ENCODE measurements at places on chromosomes 1 and 21.

DNA sequence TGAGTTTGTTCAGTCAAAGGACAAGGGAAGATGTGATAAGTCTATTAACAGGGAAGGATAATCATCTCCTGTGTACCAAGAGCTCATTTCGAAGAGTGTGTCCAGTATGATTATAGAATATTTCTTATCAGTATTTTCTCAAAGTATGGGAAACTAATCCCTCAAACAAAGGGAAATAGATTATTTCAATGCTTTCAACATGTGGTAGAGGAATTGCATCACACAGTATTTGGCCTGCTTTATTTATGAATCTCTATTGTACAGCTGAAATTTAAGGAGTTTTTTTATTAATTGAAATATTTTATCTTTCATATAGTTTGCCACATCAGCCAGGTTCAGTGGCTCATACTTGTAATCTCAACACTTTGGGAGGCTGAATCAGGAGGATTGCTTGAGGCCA lies 151.0 kb downstream of the CLEC20A start:
- no peak for DNase-seq

- DNase-seq, result peak; percentile 59
These were observed 741 bp downstream of the DUSP10 start for GRCh38 chr1:221740993-221741702.

DNA sequence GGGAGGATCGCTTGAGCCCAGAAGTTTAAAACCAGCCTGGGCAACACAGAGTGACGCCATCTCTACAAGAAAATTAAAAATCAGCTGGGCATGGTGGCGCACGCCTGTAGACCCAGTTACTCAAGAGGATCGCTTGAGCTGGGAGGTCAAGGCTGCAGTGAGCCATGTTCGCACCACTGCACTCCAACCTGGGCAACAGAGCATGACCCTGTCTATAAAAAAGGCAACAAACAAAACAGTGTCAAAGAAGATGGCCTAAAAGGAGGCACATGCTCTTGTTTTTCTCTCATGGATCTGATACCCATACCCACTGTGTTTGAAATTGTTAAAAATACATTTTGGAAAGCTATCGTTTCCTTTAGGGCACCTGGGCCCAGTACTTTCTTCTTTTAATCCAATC lies 191.7 kb downstream of the SLC45A1 start:
- DNase-seq, result no peak

DNA sequence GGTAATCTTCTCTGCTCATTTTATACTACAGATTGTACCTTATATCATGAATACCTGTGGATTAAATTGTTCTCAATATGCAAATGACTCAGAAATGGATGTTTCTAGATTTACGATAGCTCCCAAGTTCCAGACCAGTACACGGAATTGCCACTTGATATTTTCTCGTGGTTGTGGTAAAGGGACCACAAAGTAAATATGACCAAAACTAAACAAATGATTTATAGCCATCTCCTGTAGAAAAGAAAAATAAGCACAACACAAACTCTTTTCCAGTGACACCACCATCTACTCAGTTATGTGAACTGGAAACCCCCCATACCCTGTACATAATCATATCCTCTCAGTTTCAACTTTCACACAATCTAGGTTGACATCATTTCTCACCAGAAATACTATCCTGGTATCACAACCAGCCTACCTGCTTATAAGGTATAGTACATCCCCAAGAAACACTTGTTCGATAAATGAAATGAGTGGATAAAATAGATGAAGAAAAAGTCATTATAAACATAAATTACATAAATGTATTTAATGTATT lies 172.3 kb downstream of the ADGRL4 start:
- DNase-seq, result no peak

DNA sequence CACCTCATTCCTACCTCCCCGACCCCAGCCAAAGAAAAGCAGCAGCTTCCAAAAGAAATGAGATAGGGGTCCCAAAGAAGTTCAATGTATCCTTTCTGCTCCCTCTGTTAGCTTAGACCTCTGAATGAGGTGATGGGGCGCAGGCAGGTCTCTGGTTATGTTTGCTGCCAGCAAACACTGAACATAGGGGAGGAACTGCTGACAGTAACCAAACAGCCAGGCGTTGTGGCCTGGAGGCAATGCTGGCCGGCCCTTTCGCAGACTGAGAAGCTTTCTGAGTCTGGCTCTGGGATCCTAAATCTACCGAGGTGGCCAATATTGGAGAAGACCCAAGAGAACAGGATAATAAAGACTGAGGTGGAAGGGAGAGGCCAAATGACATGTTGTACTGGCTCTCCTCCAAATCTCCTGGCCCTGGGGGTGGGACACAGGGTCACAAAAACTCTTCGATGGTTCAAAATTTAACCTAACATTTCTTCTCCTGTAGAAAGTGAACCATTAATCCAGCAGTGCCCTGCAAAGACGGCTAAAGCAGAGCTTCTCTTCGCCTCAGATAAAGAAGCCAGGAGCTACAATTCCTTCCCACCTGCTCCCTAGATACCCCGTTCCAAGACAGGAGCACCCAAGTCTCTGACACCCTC lies 19.6 kb downstream of the SSR2 start:
- no peak for DNase-seq

- no peak for DNase-seq
These were observed 22.8 kb downstream of the ATP1B1 start for GRCh38 chr1:169129109-169129784.

DNA sequence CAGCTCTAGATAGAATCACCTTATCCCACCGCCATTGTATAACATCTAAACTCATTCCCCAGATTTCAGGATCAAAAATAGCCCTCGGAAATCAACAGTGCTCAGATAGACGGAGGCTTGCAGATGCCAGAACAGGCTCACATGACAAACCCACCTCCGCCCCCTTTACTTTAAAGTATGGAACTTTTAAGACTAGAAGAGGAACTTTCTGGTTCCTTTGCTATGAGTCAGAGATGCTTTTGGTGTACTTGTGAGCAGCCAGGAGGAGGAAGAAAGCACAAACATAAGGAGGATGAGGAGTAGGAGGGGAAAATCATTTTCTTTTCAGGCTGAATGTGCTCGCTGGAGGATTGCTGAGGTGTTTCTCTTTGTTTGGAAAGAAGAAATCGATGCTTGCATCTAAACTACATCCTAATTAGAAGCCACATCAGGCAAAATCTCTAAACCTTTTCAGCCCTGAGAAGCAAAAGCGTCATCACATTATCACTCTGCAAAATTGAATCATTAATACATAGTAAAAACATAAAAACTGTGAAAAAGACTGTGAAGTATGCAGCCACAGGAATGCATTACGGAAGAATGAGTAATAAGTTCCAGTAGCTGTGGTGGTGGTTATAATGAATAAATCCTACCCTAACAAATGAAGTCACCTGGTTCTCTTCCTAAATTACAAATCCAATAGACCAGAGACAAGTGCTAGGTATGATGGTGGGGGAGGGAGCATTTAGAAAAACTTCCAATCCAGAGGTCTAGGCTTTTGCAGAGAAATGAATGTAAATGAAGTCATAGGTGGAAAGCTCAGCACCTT lies 251.3 kb downstream of the KCNH1 start:
- no peak for DNase-seq

DNA sequence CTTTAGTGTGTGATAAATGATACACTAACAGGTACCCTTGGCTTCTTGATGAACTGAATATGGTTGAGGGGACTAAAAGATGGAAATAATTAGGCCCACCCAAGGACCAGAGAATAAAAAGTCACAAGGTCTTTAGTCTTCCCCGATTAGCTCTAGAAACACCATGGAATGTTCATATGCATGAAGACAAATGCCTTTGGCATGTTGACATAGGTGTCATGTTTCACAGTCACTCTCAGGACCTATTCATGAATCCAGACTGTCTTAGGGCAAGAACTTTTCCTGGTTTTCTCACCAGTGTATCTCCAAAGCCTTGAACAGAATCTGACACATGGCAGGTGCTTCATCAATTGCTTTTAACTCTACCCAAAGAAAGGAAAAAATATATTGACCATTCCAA lies 412.8 kb downstream of the AJAP1 start:
- DNase-seq, result no peak

GRCh38 chr1:239733995-239734394 lies 347.6 kb downstream of the CHRM3 start:
- DNase-seq, result no peak

- peak; percentile 52 for DNase-seq
These were observed 9.0 kb downstream of the TRAF5 start for GRCh38 chr1:211335522-211336157.

DNA sequence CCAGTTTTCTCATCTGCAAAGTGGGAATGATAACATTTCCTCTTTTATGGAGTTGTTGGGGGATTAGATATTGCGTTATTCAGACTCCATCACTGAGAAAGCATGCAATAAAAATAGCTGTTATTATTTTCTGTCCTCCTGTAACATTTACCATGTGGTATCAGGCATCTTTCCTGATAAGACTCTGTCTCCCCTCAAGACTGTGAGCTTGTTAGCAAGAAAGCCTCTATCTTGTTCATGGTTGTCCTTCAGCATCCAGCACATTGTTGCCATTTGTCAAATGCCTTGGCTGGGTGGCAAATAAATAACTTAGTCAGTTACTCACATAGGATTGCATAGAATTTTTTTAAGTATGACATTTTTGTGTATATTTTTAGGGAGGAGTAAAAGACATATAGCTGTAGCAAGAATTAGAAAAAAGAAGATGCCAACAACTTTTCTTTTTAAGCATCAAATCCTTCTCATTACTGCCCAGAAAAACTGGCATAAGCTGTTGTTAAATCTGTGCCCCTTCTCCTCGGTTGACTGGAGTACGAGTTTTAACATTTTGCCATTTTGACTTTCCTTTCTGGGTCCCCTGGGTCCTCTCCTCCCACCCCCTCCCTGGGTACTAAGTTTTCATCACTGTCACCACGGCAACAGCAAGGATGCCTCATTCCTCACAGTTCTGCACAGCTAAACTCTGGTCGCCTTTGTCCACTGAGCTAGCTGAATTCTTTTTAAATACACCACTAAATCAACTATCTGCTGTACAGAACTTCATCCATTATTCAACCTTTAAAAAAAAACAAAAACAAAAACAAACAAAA lies 1.0 kb upstream of the JAM2 start:
- no peak for DNase-seq

GRCh38 chr1:1758692-1759455 lies 19.4 kb downstream of the NADK start:
- no peak for DNase-seq

DNA sequence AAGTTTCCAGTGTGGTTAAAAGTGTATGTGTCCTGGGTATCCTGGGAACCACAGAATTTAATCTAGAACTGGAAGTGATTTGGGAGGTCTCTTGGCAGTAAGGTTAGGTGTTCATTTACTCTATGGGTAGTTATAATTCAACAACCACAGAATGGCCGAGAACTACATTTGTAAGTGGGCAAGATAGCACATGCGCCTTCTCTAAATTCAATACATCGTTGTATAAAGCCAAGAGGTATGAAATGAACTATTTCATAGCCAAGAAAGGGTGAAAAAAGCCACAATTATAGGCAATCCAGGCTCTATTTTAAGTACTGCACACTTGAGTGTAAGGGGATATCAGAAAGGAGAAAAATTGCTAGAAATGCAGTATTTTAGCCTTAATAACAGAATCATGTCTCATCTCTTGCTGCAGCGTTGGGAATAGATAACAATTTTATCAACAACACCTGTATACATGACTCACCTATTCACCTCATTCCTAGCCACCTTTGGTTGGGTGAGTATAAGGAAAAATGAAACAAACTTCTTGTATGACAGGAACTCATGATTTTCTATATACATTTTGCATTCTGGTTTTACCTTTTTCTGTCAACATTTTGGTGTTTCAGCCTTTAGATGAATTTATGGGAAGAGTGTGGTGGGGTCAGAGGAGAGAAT lies 4.5 kb downstream of the SDCCAG8 start:
- DNase-seq, result no peak

DNA sequence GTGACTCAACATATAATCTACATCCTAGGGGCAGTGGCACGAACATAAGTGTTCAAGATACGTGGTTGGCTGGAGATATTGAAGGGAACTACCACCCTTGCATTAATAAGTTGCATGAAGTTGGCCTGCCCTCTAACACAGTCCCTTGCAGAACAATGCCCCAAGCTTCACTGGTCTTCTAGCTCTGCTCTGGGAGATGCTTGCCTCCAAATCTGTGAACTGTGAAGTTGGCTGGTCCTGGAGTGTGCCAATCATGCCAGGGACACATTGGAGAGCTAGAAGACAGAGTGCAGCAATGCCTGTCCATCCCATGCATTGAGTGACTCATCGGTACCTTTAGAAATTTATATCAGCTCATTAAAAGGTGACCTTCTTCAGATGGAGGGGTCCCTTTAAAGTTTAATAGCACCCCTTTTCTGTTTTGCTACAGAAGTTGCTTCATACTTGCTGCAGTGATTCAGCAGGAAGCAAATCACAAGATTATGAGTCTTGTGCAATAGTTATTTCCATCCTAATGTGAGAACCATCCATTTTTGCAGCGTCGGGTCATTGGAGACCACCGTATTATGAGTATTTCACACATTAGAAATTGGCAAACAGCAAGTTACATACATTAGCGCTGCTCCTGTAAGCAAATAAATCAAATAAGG lies 55.2 kb upstream of the KAZN start:
- no peak for DNase-seq

DNA sequence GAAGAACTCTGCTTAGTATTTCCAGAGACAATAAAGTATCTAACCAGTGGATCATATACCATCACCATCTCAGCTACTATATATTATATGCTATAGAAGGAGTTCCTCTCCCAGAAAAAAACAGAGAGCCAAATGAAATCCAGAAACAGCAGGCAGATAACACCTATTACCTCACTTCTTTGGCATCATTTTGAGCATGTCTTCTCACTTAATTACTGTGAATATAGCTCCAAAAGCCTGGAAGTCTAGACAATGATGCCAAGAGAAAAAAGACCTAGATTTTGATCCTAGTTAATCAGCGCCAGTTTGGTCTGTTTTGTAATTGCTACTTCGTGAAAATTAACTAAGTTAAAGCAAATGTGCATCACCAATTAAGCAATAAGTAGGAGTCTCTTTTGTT lies 131.3 kb downstream of the EIF4G3 start:
- no peak for DNase-seq

DNA sequence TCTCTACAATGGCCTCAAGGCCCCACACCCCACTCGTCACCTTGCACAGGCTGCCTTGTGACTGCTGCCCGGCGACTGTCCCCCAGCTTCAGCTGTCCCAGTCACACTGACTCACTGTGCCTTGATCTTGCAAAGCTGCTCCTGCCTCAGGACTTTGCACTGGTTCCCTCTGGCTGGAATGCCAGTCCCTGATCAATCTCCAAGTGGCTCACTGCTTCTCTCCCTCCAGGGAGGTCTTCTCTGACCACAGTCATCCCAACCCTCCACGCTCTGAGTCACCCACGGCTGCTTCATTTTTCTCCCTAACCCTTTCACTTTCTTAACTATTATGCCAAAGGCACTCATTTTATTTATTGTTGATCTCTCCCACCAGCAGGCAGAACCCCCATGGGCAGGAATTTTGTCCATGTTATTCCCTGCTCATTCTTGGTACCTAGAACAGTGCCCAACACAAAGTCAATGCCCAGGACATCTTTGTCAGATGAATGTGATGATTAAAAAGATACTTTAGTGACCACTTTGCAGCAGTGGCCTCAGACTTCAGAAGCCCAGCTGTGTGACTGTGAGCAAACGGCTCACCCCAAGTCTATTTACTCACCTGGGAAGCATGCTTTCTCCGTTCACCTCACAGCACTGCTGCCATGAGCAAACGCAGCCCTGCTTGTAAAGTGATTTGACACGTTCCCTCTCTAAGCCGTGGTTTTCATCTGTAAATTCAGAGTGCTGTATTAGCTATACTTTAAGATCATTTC lies 53.4 kb downstream of the ZBTB18 start:
- no peak for DNase-seq

- no peak for DNase-seq
These were observed 33.4 kb upstream of the USH2A start for GRCh38 chr1:216456682-216457081.

- peak; percentile 78 for DNase-seq
These were observed 6.3 kb upstream of the INAVA start for GRCh38 chr1:200888349-200888838.

GRCh38 chr1:99587008-99587407 lies 58.9 kb upstream of the PALMD start:
- DNase-seq, result no peak

All from activated CD8-positive, alpha-beta memory T cell treated with anti-CD3 and anti-CD28 coated beads, Interleukin-2, amount 50 U/mL, for 48 hours (primary cell).